ENCODE measurements at places on chromosomes 2 and 18.

- no peak for DNase-seq
Measured at GRCh38 chr2:218343591-218343990, 13.1 kb upstream of the CATIP start.

GRCh38 chr2:96819128-96819875 lies 3.2 kb downstream of the CNNM3 start:
- DNase-seq = no peak

GRCh38 chr18:24413148-24413547 lies 13.3 kb upstream of the IMPACT start:
- no peak for DNase-seq

DNA sequence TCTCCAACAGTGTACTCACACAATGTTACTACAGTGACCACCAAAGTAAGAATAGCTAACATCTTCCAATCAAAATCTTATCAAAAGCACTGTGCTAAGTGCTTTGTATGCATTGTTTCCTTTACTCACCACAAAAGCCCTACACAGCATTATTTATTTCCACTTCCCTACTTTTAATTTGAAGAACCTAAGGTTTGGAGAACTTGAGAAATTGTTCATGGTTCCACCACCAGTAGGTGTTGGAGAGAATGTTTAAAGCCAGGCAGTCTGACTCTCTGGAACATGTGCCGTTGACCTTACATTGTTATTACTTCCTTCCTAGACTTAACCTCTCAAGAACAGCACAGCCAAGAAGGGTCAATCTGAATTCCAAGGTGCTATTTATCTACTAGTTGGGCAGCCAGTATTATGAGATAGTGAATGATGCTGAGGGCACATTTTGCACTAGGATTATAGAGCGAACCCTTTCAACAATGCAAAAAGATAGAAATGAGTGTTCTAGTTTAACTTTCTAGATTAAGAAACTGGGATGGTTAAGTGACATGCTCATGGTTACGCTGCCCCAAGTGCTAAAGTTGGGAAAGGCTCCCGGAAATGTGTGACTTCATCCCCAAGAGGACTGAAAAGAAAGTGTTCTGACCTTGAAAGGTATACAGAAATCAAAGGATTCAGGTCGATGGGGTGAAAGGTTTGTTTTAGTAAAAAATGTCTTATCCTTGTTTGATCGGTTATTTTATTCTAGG lies 55.2 kb upstream of the FAM136A start:
- DNase-seq = no peak

DNA sequence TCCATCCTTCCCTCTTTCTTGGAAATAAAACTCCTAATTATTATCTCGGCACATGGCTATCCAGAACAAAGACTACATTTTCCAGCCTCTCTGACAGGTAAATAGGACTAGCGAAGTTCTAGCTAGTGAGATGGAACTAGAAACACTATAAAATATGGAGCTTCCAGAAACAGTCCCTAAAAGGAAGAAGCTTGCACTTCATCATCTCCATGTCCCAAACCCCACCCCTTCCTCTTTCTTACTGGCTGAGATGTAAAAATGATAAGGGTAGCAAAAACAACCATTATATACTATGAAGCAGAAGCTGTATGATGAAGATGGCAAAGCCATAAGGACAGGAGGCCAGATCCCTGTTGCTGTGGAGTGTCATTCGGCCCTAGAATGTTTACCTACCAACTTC lies 11.7 kb upstream of the ACTR2 start:
- DNase-seq = no peak

GRCh38 chr2:103789381-103790095 lies 1027.7 kb downstream of the TMEM182 start:
- DNase-seq = no peak

- no peak for DNase-seq
Measured at GRCh38 chr2:70561893-70562292, 8.3 kb upstream of the TGFA start.

- no peak for DNase-seq
Measured at GRCh38 chr18:48597671-48598070, 58.8 kb downstream of the CTIF start.

GRCh38 chr2:47043891-47044239 lies 111.2 kb downstream of the STPG4 start:
- DNase-seq = no peak

DNA sequence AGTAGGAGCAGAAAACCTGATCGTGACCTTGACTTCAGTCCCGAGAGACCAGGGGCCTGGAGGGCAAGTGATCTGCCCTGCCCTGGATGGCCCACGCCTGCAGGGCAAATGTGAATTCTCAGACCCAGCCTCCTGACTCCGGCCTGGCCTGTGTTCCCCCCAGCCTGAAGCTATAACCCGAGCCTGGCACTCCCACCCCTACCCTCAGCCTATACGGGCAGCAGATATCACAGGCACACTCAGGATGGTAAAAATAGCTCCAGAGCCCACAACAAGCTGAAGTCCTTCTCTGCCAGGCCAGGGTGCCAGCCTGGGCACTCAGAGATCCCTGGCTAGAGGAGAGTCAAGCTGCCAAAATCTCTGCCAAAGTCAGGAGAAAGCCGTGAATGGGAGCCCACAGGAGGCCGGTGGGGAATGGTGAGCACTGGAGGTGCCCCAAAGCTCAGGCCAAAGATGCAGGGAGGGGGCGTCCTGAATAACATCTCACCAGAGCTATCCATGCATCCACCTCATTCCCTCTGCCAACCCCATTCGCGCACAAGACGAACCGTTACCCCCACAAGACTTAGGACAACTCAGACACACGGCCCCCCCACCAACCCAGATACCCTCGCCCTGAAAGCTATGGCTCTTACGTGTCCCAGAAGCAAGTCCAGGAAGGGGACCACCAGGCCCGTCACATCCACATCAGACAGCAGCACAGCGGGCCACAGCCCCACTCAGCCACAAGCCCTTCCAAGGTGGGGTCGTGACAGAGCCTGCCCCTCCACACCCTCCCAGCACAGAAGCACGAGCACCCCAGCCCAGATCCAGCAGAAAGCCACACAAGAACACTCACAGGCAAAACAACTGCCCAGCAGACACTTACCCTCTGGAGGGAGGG lies 144.9 kb downstream of the TNS1 start:
- no peak for DNase-seq

- DNase-seq = no peak
Measured at GRCh38 chr2:165793161-165793778, 777 bp downstream of the GALNT3 start.

- DNase-seq = no peak
Measured at GRCh38 chr18:35451916-35452315, 45.8 kb downstream of the INO80C start.

DNA sequence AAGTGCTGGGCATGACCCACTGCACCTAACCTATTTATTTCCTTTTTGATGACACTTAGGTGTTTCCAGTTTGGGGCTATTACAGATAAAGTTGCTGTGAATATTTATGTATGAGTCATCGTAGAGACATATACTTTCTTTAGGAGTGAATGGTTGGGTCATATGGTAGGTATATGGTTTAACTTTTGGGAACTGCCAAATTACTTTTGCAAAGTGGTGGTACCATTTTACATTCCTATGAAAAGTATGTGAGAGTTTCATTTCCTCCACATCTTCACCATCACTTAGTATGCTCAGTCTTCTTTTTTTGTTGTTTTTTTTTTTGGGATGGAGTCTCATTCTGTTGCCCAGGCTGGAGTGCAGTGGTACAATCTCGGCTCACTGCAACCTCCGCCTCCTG lies 56.1 kb downstream of the HNRNPLL start:
- no peak for DNase-seq

- no peak for DNase-seq
Measured at GRCh38 chr2:223319601-223320000, 267.6 kb downstream of the KCNE4 start.

DNA sequence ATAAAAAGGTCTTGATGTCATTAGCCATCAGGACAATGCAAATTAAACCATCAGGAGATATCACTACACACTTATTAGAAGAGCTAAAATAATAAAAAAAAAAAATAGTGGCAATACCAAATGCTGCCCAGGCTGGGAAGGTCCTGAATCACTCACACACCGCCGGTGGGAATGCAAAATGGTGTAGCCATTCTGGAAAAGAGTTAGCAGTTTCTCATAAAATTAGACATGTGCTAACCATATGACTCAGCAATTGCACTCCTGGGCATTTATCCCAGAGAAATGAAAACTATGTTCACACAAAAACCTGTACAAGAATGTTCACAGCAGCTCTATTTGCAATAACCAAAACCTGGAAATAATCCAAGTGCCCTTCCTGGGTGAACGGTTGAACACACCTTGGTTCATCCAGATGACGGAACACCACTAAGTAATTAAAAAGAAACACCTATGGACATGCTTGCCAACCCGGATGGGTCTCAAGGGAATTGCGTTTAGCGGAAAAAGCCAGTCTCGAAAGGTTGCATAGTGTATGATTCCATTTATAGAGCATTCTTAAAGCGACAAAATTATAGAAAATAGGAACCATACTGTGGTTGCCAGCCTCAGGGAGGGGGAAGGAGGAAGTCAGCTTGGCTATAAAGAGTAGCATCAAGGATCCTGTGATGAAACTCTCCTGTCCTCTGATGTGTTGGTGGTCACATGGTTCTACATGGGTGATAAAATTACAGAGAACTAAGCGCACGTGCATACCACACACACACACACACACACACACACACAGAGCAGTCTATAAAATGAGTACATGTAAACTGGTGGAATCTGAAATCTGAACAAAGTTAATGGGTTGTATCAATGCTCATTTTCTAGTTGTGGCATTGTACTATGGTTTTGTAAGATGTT lies 4.6 kb downstream of the MBP start:
- DNase-seq = no peak

DNA sequence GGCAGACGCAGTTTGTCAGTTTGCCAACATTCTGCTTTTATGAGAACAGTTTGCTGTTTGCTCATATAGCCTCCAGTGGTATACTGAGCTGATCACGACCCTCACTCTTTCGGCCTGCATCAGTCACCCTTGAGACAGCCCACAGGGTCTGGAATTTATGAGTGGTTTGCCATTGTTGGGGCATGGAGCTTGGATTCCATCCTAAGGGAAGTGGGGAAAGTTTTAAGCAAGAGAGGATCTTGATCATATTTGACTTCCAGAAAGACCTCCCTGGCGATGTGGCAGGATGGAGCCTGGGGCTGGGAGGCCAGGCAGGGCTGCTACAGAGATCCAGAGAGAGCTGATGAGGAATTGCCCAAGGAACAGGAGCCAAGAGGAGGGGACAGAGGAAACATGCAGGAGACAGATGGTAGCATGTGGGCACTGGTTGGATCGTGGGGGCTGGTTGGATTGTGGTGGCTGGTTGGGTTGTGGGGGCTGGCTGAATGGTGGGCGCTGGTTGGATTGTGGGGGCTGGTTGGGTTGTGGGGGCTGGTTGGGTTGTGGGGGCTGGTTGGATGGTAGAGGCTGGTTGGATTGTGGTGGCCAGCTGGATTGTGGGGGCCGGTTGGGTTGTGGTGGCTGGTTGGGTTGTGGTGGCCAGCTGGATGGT lies 27.3 kb upstream of the GPR17 start:
- DNase-seq = no peak

DNA sequence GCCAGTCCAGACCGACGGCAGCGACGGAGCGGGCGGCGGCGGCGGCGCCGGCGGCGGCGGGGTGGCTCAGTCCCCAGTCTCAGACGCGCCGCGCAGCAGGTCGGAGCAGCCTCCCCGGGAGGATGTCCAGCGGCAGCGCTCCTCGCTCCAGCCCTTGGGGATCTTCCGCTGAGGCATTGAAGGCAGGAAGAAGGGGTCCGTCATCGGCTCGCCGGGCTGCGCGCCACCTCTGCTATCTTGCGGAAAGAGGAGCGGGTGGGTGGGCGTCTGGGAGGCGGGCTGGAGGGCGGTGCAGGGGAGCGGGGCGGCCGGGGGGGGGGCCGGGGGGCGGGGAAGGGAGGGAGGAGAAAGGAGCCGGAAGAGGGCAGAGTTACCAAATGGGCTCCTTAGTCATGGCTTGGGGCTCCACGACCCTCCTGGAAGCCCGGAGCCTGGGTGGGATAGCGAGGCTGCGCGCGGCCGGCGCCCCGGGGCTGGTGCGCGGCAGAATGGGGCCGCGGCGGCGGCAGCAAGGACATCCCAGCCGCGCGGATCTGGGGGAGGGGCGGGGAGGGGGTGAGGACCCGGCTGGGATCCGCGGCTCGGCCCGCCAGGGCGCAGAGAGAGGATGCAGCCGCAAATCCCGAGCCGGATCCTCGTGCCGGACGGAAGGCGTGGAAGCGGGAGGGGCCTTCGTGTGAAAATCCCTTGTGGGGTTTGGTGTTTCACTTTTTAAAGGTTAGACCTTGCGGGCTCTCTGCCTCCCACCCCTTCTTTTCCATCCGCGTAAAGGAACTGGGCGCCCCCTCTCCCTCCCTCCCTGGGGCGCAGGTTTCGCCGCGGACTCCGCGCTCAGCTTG lies at the start of gene NETO1:
TSS of gene NETO1 (minus strand) at position 242 of the 839 bp plus-strand sequence. CDS start 696 bp downstream, outside the sequence.
- no peak for DNase-seq

DNA sequence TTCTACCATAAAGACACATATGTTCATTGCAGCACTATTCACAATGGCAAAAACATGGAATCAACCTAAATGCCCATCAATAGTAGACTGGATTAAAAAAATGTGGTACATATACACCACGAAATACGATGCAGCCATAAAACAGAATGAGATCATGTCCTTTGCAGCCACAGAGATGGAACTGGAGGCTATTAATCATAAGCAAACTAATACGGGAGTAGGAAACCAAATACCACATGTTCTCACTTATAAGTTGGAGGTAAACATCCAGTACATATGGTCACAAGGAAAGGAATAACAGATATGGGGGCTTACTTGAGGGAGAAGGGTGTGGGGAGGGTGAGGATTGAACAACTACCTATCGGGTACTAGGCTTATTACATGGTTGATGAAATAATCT lies 7.7 kb downstream of the HMSD start:
- no peak for DNase-seq

DNA sequence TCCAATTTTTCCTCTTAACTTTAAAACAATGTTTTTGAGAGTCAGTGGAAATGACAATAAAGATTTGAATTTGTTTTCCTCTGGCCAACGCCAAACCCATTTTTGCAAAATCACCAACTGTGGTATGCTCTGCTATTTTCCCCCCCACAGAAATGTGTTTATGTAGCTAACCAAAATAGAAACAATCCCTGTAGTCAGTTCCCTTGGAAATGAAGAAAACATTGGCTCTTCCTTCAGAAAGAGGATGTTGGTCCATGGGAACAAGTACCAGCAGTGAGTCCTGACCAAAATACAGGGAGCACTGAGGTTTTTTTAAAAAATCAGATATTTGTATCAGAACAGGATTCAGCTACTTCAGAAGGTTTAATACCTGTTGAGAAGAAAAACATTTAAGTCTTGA lies 65.3 kb downstream of the SLC40A1 start:
- no peak for DNase-seq

DNA sequence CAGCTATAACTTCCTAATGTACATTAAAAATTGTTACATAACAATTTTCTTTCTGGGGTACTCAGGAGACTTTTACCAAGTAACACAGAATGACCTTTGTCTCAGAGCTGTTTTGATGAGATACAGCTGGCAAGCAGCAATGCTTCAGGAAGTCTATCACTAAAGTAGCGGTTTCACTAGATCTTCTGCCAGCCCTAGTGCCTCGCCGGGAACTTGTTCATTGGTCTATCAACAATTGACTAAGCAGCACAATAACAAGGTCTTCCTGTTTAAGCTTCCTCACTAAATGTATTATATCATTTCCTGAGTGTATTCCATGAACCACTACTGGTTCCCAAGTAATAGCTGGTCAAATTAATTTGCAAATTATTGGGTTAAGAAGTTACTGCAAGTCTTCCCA lies 69.2 kb downstream of the TRIP12 start:
- peak; percentile 28 for DNase-seq

Measured in activated naive CD4-positive, alpha-beta T cell (primary cell).